ENCODE measurements at places on chromosomes 2 and 18.

DNA sequence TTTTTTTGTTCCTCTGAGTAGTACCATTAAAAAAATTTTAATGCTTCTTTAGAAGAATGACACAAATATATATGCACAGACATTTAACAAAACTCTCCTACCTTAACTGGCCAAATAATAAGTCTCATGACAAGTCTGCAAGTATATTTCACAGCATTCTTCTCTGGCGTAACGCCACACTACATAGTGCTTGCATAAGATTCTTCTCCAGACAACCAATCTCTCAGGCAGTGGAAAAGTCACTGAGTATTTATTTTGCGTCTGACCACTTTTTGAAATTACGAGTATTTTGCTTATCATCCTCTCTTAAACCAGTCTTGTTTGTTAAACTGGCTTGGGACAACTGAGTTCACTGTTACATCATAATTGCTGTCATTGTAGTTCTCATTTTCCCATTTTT lies 749.2 kb downstream of the ADCYAP1 start:
- no peak for DNase-seq

DNA sequence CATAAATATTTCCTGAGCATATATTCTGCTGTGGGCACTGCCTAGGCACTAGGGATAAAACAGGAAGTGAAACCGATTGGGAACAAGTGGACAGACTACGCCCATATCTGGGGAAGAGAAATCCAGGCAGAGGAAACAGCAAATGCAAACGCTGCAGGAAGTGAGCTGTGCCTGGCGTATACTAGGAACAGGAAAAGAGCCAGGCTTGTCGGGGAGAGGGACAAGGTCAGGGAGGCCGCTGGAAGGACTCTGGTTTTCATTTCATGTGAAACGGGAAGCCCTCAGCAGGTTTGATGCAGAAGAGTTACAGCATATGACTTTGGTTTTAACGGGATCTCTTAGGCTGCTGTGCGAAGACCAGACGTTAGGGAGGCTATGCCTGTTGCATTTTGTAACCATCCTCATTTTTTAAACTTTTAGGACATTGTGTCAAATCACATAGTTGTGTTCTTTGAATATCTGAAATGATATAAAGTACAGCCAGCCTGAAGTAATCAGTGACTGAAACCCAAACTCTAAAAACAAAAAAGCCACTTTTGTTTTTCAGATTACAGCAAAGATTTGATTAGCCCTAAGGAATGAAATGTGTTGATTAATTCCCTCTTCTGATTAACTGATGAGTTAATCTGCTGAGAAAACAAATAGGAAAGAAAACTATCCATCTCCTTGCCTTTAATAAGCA lies 110.2 kb upstream of the PIEZO2 start:
- DNase-seq, result no peak

DNA sequence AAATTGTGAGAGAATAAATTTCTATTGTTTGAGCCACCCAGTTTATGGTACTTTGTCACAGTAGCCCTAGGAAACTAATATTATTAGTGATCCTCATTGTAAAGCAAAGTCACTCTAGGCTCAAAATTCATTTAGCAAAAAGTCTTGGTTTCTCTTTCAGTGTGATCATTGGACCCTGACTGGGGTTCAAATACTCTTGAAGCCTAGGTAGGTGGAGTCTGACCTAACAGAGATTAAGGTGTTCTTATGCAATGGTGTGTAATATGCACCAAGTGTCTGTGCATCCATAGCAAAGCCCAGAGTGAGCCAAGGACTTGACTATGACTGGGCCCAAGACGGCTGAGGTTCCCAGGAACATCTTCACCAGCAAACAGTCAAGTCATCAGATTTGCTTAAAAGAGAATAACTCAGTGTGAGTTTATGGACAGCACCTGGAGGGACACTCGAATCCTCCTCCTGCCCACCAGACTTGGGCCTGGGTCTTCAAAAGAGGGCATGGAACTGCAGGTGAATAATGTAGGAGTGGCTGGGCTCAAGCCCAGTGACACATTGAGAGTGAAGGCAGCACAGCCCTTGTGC lies 51.1 kb upstream of the BCL11A start:
- DNase-seq, result no peak

- DNase-seq, result peak; percentile 86
These were observed 47.5 kb downstream of the EML4 start for GRCh38 chr2:42216694-42217093.

DNA sequence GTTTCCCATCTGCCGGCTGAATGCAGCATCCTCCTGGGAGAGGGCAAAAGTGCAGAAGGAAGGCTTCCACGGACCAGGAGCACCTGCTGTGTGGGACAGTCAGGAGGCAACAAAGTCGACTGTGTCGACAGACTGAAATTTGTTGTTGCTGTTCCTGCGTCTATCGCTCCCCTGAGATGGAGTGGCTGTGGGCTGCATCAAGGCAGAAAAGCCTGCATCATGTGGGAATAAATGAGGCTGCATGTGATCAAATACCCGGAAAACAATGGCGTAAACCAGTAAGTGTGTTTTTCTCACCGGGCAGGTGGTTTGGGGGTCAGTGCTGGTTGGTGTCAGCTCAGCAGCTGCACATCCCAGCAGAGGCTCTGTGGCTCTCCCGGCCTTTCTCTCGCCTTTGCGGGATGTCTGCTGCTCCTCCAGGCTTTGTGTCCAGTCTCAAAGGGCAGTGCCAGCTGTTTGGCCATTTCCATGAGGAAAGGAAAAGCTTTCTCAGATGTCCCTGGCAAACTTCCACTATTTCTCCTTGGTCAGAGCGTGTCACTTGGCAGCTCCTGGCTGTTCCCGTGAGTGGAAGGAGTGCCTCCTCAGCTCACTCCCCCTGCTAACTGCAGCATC lies 262.4 kb downstream of the NDUFA10 start:
- no peak for DNase-seq

DNA sequence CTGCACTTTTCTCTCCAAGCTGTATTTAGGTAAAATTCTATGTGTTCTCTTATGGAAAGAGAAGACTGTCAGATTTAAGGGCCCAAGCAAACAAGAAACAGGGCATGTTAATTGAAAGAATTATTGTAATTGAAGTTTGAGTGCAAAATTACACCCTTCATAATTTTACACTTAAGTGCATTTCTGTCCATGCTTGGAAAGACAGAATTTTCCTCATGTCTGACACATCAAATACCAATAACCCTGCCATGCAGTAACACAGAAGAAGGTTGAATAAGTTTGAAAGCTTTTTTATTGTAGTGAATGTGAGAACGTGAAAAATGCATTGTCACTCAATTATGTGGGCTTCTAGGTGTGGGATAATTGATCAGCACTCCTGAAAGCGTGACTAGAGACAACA lies 52.9 kb upstream of the PARD3B start:
- no peak for DNase-seq

GRCh38 chr2:53181759-53182158 lies 585.8 kb upstream of the CHAC2 start:
- no peak for DNase-seq

- no peak for DNase-seq
These were observed 1.4 kb upstream of the KIF1A start for GRCh38 chr2:240821429-240821778.

DNA sequence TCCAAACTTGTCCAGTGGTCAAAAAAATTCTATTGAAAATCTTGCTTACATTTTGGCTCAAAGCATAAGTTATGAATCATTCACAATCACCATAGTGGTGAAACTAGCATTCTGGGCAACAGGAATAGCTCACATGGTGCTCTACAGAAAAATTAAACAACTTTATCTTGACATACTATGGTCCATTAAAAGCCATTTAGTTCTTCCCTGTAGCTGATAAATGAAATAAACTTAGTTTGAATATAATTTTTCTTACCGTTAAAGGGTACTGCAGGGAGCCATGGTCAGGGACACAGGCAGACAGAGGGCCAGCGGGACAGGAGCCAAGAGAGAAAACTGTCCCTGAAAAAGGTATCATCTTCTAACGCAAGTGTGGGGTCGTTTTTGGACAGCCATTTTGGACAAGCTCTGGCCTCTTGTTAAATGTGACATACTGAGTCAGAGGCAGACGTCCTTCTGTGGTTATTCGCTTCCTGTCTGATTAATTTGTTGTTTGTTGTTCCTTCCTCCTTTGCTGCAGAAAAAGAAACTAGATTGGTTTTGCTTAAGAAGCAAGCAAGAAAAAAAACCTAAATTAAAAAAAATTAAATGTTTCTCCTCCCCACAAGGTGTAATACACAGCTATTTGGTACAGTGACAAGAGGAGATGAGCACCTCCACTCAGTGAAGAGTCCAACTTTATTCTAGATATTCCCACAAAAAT lies at the start of gene WIPF1:
Gene WIPF1, minus strand, starts transcription at position 460 of the 703 bp plus-strand sequence. CDS start 12,231 bp downstream, outside the sequence.
- DNase-seq, result peak; percentile 50

- no peak for DNase-seq
These were observed 10.3 kb downstream of the TUBB6 start for GRCh38 chr18:12318334-12318697.

- no peak for DNase-seq
These were observed 182.5 kb downstream of the TMX3 start for GRCh38 chr18:68532328-68532885.

DNA sequence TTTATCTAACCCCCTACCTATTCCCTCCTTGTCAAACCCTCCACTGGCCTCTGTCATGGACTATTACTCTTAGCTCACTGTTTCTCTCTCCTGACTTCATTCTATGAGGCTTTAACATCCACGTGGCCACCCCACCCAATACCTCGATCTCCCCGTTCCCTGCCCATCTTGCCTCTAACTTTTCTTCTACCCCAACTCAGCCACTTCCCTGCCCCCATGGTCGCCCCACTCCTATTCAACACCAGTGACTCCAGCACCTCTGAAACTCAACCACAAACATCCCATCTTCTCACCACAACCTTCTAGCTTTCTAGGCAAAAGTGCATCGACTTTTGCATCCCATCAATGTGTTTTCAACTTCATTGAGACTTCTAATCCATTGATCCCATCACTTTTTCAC lies 94.2 kb upstream of the EPAS1 start:
- DNase-seq, result no peak

GRCh38 chr2:239609162-239609561 lies 208.3 kb upstream of the HDAC4 start:
- no peak for DNase-seq

DNA sequence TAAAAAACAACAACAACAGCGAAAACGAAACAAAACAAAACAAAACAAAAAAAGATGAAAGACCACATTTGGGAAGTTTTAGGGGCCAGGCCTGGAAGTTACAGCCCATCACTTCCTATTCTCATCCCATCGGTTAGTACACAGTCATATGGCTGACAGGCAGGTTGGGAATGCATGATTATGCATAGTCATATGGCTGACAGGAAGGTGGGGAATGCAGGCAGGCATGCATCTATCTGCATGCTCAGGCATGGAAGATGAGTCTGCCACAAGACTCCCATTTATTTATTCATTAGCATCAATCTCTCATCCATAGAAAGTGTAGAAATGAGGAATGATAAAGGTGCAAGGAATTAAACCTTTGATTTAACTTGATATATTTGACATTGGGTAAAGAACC lies 325.3 kb upstream of the MEX3C start:
- DNase-seq, result no peak

DNA sequence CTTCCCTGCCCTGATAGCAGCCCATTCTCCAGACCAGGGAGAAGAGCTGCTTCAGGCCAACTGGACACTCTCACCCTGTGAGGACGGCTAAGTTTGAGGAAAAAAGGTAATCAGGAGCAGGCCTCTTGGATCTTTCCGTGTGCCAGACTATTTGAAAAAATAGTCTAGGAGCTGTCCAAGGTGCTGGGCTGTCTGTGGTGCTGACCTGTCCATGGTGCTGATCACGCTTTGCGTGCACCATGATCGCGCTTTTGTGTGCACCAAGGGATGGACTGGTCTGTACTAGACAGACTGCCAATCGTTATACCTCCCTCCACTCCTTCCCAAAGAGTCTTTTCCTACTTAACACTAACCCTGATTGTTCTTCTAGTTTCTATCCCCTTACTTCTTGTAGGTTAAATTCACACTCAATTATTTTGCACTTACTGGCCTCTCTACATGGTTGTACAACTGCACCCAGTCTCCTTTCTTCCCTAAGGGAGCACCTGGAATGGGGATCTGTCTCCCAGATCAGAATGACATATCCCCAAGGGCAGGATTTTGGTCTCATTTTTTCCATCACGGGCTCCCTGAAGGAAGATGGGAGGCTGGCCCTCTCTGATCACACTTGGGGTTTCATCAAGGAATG lies 295.4 kb downstream of the CELF4 start:
- DNase-seq, result peak; percentile 82

DNA sequence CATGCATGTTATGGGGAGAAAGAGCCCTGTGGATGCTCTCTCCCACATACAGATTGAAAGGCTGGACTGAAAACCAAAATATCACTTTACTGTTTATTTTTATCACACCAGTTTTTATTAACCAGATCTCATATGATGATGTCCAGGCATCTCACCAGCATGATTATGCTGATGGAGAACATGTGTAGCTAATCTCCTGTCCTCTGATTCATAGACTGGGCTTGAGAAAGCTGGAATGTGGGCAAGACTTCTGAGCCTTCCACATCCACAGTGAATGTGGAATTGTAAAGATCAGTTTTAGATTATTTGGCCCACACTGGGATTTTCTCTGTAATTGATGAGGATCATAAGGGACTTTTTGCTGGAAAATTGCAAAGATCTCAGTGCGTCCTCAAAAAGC lies 137.9 kb downstream of the ICOS start:
- DNase-seq, result peak; percentile 88

DNA sequence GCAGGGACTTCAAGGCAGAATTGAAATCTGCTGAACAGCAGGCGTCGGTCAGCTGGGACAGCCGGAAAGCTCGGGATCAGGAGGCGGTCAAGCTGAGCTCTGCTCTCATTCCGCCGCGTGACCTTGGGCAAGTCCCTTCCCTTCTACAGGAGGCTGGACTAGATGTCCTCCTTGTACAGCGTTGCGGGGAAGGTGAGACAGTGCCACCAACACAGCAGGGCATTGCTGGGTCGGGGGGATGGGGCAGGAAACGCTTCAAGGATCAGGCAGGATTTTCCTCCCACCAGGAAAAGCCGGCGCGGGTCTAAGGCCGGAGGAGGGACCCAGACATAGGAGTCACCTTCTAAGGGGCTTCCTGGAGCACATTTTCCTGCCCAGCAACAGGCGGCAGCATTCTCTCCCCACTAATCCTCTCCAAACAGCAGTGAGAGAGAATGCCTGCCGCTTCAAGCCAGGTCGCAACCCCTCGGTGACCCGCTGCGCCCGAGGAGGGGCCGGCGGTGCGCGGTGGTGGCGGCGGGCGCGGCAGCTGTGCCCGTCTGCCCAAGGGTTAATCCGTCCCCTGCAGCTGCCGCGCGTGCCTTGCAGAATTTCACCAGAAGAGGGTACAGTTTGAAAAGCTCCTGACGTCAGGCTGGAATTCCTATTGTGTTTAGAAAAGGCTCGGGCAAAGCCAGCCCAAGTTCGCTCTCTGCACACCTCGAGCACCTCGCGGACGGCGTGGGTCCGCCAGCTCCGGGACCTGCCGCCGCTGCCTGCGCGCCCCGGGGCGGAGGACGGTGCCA lies at the start of gene KCNF1:
Gene KCNF1, plus strand, starts transcription at position 644 of the 785 bp plus-strand sequence. CDS start 493 bp downstream, outside the sequence.
- peak; percentile 85 for DNase-seq

DNA sequence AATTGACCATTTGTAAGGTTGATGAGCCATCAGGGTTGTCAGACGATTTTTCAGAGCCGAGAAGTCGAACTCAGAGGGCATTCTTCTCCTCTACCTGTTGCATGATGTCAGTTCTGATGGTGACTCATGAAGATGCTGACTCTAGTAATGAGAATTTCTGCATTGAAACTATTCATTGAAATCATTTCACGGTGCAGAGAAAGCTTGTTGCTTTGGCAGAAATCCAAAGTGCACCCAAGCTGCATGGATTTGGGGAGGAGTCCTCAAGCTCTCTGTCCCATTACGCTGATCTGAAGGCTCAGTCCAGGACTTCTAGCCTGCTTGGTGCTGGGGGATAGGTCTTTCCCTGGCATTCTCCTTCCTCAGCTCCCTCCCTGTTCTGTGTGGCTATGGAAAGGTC lies 125.7 kb upstream of the PXDN start:
- no peak for DNase-seq

GRCh38 chr2:235833971-235834620 lies 334.1 kb downstream of the GBX2 start:
- DNase-seq, result no peak

Data from adipocyte (in vitro differentiated cells).